T-cell (primary cell): ENCODE measurements at places on chromosomes 4 and X.

DNA sequence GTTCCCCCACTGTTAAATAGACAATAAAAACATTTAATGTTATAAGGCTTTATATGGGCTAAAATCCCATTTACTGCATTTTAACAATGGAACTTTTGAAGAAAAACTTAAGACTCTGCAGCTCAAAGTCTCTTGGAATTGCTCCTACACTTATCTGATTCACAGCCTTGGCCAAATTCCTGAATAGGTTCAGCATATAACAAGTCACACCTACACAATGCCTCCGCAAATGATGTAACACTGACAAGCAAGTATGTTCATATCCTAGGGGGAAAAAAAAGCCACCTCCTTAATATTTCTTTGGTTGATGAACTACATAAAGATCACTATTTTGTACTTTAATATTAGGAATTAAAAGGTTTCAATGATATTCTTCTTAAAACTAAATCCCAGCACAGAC is 34.5 kb downstream of the RPS6KA6 start:
- DNase-seq: no peak

DNA sequence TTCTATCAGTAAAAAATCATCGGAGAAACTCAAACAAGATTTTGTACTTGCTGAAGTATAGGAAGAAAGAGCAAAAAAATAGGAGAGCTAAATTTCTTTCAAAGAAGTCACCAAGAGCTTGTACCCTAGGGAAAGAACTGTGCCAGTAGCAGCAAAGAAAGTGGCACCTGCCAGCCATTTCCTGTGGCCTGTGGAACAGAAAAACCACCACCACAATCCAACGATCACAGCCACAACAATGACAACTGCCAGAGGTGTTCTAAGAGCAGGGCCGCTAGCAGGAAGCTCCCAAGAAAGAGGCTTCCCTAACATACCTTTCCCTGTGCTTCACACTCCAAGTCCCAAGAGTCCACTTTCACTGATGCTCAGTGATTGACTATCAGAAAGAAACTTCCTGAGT is 266.1 kb upstream of the GPC4 start:
- no peak for DNase-seq

- DNase-seq: no peak
Measured at GRCh38 chr4:73612032-73612431, 8.2 kb downstream of the RASSF6 start.

DNA sequence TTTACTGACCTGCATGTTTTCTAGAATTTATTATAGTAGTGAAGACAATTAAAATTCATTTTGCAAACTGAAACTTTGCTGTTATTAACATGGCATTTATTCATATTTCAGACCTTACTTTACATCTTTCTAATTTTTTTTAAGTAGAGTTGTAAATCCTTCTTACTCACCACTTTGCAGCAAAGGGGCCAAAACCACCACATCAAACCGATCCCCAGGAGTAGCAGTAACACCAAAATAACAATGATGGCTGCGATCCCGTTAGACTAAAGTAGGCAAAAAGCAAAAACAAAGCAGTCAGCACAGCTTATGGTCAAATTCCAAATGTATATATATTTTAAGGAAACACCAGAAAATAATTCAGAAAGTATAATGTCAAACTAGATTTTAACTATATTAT is 64.7 kb downstream of the ANTXR2 start:
- no peak for DNase-seq

GRCh38 chrX:118632862-118633261 is 94.5 kb upstream of the IL13RA1 start:
- no peak for DNase-seq

DNA sequence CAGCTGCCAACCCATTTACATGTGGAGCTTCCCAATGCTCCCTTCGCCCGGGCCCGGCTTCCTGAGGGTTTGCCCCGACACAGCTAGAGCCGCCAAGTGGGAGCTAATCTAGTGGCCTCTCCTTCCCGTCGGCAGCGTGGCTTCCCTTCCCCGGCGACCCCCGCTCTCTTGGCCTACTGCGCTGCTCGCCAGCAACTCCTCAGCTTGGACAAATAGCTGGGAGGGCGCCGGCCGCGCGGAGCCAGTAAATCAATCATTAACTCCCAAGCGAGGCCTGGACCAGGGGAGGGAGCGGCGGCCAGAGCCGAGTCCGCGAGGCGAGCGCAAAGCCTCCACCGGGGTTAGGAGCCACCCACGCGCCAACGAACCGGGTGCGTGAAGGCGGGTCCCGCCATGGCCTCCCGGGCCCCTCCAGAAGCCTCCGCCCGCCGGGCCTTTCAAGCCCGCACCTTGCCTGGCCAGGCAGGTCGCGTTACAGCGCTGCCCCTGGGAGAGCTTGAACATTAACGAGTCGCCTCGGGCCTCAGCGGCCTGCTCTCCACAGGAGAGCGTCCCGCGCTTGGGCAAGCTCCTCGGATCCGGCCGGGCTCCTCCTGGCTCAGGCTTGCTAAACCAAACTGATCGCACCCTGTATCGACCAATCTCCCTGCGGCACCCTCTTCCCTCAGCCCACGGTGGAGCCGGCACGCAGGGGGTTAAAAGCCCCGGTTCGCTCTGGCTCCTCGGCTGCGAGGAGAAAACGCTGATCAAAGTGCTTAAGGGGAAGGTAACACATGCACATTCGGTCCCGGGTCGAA is 10.6 kb upstream of the BCOR start:
- DNase-seq: no peak

DNA sequence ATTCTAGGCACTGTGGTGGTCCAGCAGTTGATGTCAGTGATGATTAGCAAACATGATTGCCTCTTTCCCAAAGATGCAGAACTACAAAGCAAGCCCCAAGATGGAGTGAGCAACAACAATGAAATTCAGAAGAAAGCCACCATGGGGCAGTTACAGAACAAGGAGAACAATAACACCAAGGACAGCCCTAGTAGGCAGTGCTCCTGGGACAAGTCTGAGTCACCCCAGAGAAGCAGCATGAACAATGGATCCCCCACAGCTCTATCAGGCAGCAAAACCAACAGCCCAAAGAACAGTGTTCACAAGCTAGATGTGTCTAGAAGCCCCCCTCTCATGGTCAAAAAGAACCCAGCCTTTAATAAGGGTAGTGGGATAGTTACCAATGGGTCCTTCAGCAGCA is 365.3 kb downstream of the MAPK10 start:
- DNase-seq: no peak

GRCh38 chr4:1494416-1495315 is 88.4 kb upstream of the NKX1-1 start:
- DNase-seq: no peak

- DNase-seq: no peak
Measured at GRCh38 chrX:66654411-66654810, 15.5 kb upstream of the EDA2R start.

- DNase-seq: no peak
Measured at GRCh38 chrX:154469880-154470279, 9.2 kb downstream of the LAGE3 start.

DNA sequence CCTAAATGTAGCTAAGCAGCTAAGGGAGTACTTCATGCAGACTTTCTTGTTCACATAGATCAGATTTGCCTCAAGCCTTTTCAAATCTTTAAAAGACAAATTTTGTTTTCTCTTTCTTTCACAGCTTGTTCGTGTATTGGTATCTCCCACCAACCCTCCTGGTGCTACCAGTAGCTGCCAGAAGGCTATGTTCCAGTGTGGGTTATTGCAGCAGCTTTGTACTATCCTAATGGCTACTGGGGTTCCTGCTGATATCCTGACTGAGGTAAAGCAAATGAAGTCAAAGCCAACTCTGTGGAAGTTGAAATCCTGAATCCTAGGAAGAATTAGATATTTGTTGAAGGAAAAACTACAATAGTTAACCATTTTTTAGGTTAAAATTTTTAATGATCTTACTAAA is 62.6 kb downstream of the USO1 start:
- no peak for DNase-seq

DNA sequence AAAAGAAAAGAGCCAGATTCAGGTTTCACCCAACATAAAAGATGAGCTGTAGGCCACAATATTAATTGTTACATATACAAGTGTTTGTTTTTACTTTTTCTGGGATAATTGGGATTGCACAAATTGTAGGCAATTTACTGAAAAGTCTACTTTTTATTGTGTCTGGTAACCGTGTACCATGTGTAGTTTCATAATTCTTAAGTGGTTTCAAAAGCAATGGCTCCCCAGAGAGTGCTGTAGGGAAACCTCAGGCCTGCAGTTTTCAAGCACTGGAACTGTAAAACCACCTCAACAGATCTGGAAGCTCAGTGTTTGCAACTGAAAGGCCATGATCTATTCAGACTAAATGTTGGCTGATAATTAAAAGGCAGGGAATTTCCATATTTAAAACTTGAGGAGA is 53.9 kb upstream of the MMAA start:
- DNase-seq: no peak

GRCh38 chr4:78024576-78025091 is 32.5 kb upstream of the FRAS1 start:
- DNase-seq: no peak
